ENCODE measurements at places on chromosomes 2 and 18.

DNA sequence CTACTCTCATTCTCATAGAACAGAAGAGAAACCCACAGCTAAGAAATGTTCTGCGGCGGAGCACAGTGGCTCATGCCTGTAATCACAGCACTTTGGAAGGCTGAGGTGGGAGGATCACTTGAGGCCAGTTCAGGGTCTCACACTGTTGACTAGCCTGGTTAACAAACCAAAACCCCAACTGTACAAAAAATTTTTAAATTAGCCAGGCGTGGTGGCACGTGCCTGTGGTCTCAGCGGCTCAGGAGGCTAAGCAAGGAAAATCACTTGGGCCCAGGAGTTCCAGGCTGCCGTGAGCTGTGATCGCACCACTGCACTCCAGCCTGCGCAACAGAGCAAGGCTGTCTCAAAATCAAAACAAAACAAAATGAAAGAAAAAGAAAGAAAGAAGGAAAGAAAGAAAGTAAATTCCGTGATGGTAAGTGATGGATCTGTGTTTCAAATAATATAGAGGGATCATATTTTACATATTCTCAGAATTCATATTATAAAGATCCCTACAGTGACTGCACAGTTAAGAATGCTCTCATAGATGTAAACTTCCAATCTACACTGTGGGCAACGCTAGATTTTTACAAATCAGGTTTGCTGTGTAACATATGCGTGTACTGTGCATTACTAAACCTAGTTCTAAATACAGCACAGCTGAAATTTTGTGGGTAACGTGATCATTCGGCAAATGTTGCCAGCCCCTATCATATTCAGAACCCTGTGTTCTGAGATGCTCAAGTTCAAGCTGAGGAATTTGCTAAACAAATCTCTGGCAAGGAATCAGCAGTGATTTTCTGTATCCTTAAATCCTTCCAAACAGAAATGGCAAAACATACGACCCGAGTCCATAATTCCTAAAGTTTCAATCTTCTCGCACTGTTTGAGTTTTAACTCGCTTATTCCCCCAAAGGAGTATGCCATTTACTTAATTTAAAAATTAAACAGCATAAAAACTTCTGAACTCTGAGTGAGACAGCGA is 1.2 kb upstream of the RAB12 start:
- DNase-seq, result no peak

- no peak for DNase-seq
Observed at GRCh38 chr2:42839809-42840501, 47.6 kb upstream of the HAAO start.

- DNase-seq, result no peak
Observed at GRCh38 chr2:168970711-168971233, 60.4 kb downstream of the ABCB11 start.

DNA sequence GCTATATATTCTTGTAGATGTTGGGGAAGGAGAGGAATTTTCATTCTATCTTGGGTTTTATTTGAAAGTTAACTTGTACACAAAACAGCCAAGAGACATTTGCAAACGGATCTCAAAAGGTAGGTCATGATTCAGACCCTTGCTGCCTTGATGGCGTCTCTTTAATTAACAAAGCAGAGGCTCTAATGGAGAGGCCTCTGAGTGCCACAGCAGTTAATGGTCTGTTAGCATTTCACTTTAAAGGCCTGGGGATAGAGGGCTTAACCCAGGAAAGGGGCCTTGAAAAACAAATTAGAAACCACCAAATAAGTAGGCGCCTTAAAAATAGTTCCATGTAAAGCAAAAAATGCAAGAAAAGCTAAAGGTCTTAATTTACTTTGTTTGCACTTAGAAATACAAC is 836.9 kb upstream of the CELF4 start:
- DNase-seq, result no peak

DNA sequence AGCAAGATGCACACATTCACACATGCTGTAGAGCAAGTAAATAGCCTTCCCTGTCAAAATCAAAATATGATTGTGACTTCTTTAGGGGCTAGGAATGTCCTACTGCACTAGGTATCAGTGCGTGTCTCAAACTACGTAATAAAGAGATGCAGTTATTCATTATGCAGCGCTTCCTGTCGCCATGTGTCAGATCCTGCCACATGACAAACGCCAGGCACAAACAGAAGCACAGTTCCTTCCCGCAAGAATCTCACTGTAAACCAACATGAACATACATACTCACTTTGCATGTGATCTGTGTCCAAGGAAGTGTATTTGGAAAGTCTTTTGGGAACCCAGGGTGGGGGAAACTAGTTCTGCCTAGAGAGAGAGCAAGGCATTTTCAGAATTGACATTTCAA is 599.9 kb downstream of the RNF144A start:
- DNase-seq, result no peak

DNA sequence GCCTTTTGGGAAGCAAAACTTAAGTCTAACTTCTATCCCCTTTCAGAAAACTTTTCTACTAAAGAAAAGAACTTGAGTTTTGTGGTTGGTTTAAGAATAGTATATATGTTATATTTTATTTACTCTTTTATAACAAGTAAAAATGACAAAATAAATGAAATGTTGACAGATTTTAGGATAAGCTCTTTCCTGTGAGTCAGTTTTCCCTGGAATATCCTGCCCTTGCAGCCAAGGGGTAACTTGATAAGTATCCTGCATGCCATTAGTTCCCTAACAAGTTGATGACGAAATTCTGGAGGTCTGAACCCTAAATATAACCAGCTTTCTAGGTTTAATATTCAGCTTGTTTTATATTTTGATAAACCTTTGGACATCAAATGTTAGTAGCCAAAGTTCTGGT is 7.3 kb upstream of the HTR2B start:
- no peak for DNase-seq

- DNase-seq, result no peak
Observed at GRCh38 chr2:171271386-171271785, 110.7 kb upstream of the TLK1 start.

GRCh38 chr2:187543488-187543887 is 10.7 kb downstream of the TFPI start:
- no peak for DNase-seq

- no peak for DNase-seq
Observed at GRCh38 chr2:113829761-113830160, 60.1 kb upstream of the ACTR3 start.

DNA sequence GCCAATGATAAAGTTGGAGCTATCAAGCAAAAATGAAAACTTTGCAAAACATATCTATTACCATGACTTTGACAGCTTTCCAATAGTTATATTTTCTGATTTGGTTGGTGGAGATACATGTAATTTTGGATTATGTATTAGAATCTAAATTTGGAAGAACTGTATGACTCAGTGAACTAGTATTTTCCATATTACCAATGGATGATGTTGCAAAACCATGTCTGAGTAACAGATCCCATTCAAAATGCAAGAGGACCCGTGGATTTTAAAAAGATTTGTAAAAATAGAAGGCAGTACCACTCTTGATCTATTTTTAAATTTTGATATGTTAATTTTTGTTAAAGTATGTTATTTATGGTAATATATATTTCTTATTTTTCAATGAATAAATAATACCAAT is 83.0 kb downstream of the TAF4B start:
- no peak for DNase-seq

GRCh38 chr2:55158111-55158814 is 73.8 kb downstream of the CLHC1 start:
- no peak for DNase-seq

DNA sequence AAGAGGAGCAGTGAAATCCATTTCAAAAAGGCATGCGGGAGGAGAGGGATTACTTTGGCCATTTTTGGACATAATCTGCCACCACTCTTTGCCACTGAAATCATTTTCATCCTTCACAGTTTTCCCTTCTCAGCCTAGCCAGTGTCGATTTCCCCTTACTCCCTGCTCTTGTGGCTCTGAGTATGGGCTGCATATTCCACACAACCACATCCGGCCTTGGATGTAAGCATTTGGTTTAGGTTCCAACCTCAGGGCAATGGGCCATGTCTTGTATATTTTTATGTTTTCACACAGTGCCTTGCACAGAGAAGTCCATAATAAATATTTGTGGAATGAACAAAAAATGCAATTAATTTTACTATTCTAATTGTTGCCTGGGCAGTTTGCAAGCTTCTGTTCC is 7.7 kb upstream of the SERPINE2 start:
- no peak for DNase-seq

DNA sequence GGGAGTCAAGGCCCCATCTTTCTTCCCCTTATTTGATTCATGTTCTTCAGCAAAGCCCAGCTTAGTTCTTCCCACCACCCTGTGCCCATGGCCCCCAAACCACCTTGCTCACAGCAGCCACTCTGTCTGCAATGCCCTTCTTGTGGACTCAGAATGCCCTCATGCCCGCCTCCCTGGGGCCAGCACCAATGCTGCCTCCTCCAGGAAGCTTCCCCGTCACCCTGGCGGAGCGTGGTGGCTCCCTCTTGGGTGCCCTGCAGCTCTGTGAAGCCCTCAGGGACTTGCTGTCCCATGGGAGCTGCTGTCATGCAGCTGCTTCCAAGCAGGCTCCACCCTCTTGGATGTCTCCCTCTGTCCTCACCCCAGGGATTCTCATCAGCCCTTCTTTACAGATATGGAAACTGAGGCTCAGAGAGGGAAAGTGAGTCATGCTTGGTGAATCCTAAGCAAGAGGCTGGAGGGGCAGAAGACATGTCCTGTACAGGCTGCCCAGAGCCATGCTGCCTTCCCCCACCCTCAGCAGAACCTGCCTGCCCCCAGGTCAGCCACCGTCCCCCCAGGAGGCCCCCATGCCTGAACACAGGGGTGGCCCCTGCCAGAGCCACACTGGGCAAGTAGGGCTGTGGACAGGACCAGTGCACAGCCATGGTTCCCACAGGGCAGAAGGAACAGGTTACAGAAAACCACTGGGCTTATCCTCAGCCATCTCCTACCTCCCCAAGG is 11.8 kb upstream of the DUSP2 start:
- peak; percentile 61 for DNase-seq

DNA sequence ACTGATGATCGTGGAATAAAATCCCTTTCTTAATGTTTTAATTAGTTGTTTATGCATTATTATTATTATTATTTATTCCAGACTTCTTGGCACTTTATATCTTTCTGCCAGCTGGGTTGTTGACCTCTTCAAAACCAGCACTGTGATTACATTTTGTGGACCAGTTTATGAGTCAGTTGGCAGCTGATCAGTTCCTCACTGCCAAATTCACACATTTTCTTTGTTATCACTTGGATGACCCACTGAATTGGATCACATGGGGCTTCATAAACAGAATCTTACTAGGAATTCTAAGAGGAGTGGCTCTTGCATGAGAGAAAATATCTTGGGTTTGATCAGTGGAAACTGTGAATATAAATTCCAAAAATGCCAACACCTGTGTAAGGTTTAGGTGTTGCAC is 321.8 kb upstream of the SPRED2 start:
- no peak for DNase-seq

DNA sequence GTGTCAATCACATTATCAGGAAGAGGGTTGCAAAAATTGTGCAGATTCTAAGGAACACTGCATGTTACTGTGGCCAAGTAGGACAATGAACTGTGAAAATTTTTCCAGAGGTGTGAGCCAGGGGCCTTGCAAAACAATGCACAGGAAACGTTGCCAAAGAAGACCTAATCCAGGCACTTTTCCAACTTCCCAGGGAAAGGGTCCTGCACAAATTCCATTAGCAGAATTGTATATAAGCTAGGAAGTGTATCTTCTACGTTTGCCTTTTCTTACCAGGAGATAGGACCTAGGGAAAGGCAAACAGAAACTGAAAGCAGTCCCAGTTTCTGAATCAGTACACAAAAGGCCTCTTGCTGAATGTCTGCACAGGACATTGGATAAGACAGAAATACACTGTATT is 1888.3 kb upstream of the CELF4 start:
- no peak for DNase-seq

DNA sequence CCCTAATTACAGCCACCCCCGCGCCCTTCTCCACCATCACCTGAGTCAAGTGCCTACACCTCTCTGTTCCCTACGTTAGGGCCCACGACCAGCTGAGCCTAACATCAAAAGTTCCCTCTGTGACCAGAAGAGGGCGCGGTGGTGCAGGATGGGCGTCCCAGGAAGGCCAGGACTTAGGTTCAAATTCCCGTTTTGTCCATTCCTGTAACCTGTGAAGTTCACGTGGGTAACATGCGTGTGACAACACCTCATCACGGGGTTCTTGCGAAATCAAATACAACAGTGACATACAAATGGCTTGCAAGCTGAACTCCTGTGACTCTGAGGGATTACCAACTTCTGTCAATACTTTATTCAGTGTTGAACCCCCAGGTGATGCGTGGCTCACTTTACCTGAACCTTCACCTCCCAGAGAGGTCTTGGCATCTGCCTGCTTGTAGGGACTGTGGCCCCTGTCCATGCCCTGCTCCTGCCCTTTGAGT is 207.9 kb downstream of the ARL4C start:
- peak; percentile 57 for DNase-seq

GRCh38 chr2:241951920-241952319 is 82.4 kb downstream of the RTP5 start:
- no peak for DNase-seq

- no peak for DNase-seq
Observed at GRCh38 chr2:23859983-23860382, 66.9 kb downstream of the ATAD2B start.

GRCh38 chr2:120503793-120504571 is 158.0 kb downstream of the INHBB start:
- DNase-seq, result no peak

- no peak for DNase-seq
Observed at GRCh38 chr2:48395658-48396057, 134.3 kb upstream of the STON1 start.

- DNase-seq, result no peak
Observed at GRCh38 chr2:12895017-12895416, 178.3 kb downstream of the TRIB2 start.

- peak; percentile 70 for DNase-seq
Observed at GRCh38 chr2:203782262-203782976, 76.0 kb downstream of the CD28 start.

DNA sequence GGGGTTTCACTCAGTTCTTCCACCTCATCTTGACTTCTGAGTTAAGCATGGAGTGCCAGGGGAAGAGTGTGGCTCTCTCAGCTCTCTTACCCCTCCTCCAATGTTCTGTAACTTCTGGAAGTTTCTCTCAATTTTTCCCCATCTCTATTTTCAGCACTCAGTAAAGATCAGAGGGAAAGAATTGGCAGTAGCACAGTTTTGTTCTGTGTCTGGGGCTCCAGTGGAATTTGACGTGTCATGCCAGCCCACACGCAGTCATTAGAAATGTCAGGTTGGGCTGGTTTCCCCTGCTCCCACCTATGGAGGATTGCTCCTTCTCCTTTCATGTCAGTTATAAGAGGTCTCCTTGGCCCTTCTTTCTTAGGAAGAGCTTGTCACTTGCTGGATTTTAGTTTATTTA is 104.6 kb upstream of the COL3A1 start:
- DNase-seq, result no peak

- peak; percentile 74 for DNase-seq
Observed at GRCh38 chr2:85999061-85999831, 106.4 kb downstream of the POLR1A start.

- no peak for DNase-seq
Observed at GRCh38 chr18:57444301-57444759, 9.2 kb downstream of the ONECUT2 start.

Measured in GM13976 (cell line).